Stimulated activated CD4-positive, alpha-beta T cell treated with anti-CD3 and anti-CD28 coated beads, Interleukin-15, amount 100 ng/mL, for 1 hour (primary cell): ENCODE measurements at places on chromosomes 6 and 20.

- no peak for DNase-seq
Observed at GRCh38 chr20:50725724-50726005, 5.7 kb upstream of the PARD6B start.

DNA sequence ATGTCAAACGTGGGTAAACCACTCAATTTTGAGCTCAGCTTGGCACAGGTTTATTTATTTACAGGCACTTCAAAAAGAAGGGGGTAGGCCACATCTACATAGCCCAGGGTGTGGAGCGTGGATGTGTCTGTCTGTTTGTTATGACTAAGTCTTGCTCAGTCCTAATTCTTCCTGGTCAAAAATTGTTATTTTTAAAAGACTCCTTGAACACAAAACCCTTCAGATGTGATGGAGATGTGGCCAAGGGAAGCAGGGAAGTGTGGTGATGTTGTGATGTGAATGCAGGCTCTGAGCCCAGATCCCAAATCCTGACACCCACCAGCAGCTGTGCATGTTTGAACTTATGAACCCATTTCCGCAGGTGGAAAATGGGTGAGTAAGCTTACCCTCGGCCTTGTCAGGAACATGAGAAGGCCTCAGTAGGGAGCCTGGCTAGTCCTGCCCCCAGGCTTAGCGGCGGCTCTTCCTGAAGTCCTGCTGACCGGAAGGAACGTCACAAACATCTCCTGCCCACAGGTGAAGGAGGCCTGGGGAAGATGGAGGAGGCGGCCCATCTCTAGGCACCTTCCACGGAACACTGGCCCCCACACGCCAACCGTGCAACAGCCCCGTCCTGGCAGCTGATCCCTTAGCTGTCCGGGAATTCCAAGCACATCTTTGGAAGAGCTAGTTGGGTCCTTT lies 119.7 kb downstream of the MYLK4 start:
- DNase-seq: no peak

DNA sequence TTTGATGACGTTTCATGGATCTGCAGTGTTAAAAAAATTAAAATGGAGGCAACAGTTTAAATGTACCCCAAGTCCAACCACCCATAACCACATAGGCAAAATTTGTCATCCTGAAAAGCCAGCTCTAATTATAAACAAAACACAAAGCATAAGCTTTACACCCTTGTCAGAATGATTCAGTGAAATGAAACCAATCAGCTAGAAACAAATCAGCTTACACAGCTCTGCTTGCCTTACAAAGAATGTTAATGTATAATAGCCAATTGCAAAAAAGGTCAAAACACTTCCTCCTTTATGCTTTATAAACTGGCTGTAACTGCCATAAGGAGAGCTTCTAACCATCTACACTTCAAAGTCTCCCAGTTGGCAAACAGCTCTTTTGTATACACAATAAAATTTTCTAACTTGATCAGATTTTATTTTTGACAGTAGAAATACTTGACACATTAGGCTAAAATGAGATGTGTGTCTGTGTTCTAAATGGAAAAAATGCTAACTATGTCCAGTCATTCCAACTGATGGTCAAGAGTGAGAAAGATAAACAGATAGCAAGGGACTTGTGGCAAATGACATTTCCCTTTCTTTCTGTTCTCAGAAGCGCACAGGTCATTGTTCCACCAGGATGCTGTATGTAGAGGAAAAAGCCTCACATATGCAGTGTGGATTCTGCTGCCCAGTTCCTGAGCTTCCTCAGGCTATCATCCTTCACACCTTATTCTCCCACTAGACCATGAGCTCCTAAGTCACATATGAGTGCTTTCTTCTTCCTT lies 344.3 kb upstream of the ID4 start:
- no peak for DNase-seq

DNA sequence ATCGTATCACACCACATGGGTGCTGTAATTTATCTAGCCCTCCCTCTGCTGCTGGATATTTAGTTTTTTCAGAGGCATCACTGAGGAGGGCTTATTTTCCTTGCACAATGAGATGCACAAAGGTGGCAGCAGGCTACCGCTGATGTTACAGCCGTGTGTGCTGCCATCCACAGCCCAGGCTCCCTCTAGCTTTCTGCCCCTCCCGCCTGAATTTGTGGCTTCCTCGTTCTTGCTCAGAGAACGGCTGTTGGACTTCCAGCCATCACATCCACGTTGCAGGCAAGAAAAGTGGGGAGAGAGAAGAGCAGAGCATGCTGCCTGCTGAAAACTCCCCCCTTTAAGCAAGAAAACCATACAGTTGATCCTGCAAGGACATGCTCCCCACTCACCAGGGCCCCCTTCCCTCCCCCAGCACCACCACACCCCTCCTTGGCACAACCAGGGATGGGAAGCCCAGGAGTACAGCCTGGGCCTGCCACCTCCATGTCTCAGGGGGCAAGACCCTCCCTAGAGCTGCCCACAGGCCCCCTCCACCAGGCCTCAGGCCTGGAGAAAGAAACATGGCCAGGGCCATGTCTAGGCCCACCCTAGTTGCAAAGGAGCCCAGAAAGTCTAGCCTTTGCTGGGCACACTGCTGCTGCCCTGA lies 102.6 kb downstream of the MRPL14 start:
- DNase-seq: no peak

DNA sequence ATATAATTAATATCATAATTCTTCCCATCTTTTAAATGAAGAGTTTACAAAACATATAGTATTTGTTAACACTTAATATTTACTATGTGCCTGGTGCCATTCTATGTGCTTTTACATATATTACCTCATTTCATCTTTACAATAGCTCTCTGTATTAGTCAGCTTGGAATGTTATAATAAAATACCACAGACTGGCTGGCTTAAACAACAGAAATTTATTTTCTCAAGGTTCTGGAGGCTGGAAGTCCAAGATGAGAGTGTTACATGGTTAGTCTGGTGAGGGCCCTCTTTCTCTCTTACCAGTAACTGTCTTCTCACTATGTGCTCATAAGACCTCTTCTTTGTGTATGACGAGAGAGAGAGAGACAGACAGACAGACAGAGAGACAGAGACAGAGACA lies 110.2 kb downstream of the NKAIN2 start:
- DNase-seq: no peak

DNA sequence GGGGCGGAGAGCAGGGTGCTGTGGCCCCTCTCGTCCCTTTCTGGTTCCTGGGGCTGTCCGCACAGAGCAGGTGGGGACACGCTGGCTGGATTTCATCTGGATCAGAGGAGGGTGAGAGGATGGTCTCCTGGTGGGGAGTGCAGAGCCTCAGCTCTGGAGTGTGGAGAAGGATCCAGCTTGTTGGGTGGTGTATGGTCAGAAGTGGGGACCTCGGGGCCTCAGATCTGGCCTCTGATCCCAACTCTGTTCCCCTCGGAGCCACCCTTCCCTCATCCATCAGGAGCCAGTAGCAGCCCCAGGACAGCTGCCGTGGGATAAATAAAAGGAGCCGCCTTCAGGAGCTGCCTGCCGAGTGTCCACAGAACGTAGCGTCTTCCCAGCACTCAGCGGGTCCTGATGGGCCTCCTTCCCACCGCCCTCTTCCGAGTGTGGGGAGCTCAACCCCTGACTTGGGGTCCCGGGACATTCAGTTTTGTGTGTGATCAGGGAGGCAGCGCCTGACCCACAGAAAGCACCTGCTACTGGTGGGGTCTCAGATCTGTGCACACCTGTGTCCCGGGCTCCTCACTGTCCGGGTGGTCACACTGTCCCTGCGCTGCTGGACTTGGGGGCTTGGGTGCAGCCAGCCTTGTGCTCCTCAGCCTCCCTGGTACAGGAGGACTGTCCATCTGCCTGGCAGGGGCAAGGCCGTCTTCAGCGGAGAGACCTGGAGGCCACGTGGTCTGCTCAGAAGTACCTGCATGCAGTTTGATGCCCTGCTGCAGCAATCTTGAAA lies 25.4 kb upstream of the BHLHE23 start:
- no peak for DNase-seq

- DNase-seq: no peak
Observed at GRCh38 chr6:159833556-159833955, 33.5 kb downstream of the PNLDC1 start.

GRCh38 chr20:40331807-40332560 lies 357.1 kb downstream of the MAFB start:
- DNase-seq: no peak

DNA sequence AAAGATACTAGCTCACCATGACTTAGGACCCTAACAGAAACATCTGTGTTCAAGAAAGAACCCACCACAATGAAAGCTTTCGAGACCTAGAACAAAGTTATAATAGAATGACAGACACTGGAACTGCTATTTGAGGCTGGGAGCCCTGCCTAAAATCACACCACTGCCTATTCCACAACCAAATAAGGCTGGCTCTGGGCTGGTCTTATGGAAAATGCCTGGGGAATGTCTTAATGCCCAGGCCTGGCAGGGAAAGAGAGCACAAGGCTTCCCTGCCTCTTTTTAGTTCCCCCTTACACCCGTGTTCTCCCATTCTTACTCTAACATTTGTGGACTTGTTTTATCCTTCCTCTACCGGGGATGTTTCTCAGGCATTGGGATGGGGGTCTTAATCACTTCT lies 5.6 kb upstream of the METTL24 start:
- DNase-seq: no peak

- DNase-seq: no peak
Observed at GRCh38 chr6:70315079-70315751, 12.3 kb upstream of the COL9A1 start.

- DNase-seq: no peak
Observed at GRCh38 chr20:20527661-20528060, 159.8 kb downstream of the INSM1 start.

DNA sequence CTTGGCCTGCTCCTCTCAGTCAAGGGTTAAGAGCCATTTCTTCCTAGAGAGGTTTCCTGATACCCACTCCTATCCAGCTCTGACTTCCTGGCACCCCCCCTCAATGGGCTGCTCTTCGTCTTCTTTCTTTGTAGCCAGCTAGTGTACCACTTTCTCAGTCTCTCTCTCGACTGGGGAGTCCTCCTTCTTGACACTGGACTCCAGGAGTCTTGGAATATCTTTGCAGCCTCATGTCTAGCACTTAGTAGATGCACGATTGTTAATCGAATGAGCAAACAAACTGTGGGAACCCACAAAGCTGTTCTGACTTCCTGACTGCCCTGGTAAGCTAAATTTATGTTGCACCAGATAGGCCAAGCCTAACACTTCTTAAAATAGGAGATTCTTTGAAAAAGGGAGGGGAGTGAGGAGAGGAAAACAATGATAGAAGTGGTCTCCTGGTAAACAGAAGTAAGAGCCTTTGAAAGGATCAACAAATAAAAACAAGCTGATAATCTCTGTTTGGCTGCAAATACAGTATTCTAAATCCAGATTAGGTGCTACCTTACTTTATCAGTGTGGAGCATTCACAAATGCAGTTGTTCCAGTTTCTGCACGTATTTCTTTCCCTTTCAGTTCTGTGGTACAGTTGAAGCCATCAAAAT lies 160.1 kb upstream of the CITED2 start:
- no peak for DNase-seq

DNA sequence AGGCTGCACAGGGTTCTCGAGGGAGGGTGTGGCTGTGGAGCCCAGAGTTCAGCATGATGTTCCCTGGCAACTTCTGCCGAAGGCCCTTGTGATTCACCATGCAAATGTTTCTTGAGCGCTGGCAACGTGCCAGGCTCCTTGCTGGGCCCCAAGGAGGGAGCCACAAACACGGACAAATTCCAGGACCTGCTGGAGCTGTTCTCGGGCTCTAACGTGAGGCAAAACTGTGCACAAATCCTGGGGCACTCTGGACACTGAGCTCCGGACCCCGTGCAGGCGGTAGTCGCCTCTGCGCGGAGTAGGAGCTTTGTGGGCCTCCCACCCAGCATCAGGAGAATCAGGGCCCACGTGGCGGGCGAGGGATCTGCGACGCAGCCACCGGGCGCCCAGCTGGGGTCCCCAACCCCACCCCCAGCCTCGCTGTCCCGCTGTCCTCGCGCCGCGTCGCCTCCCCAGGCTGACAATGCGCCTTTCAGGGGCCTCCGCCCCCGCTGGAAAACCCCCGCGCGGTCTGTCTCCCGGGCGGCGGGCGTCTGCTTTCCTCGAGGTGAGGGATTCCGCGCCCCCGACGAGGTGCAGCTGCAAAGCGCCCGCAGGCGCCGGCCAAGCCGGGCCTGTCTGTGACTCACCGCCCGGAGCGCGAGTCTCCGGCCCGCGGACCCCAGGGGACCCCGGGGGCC lies 31.7 kb upstream of the SCUBE3 start:
- no peak for DNase-seq

DNA sequence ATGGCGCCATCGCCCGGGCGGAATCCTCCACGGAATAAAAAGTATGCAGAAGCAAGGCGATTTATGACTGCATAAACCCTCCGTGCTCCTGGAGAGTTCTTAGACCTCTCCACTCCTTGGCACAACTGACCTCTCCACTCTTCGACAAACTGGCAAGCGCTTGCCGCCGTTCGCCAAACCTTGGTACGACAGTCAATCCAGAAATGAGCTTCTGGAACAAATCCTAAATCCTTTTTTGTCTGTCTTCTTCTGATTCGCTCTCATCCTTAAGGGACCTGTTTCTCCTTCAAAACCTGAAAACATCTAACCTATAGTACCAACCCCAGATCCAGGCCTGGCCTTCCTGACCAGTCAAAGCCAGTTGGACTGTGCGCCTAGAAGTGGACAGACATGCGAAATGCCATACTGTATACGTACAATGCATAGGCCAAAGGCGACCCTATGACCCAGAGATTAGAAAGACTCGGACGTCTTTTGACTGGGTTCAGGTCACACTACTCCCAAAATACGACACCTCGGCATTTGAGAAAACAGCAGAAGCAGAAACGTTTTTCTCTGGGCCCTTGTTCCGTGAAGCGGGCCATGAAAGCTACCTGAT lies 59.4 kb downstream of the TRIM27 start:
- no peak for DNase-seq

DNA sequence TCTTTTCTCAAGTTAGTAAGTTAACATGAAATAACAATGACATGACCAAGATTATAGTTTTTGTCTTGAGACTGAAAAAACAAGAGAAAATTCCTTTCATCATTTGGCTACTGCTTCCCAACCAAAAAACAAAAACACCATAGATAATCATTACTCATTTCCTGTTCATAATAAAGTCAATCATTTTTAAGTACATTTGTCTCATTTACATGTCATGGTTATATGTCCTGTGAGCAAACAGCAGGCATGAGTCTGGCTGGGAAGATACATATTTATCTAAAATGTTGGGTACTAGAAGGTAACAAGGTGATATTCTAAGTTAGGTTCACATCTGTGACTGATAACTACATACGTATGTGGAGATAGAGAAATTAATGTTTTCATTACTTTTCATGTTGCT lies 180.5 kb downstream of the ISM1 start:
- no peak for DNase-seq

GRCh38 chr6:151027295-151027747 lies 161.8 kb downstream of the MTHFD1L start:
- DNase-seq: no peak

DNA sequence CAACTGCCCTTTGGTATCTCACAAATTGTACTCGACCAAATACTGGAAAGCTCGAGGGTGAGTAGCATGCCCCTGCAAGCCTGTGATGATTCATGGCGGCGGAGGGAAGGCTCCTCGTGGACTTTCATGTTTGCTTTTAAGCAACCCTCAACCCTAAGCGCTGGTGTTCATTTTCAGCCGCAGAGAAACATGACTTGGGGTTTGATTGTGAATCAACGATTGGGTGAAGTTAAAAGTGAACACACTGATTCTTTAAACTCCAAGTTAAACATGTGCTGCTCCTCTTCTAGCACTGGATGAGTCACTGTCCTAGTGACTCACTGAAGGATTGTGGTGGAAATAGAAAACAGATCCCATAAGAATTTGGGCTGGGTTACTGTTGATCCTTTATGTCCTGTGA lies 8.3 kb downstream of the CD109 start:
- no peak for DNase-seq
